Upper lobe of right lung (tissue), 1 donor: ENCODE measurements at places on chromosomes 5 and 9.

GRCh38 chr5:74586856-74587255 lies 53.7 kb downstream of the ENC1 start:
- no peak overlapping the region for H3K4me3 ChIP-seq
- no peak for DNase-seq
- no peak overlapping the region for H3K27ac ChIP-seq
- H3K27me3 ChIP-seq = no peaks in the 10 kb centered on the region
- H3K4me1 ChIP-seq = no peaks in the 10 kb centered on the region
- H3K36me3 ChIP-seq = no peaks in the 10 kb centered on the region

DNA sequence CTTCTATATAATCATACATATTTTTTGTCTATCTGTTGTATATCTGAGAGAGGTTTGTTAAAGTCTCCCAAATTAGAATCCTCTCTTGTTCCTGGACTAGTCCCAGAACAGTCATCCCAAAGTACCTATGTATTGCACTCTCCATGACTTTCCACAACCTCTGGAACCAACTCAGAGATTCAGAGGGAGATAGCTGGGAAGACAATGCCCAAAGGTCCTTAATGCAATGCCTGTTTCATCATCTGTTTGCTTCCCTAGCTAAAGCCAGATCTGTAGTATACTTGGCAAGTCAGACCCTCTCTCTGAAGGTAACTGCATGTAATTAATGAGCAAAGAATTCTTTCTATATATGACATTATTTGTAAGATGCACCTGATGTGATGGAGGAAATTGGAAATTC lies 89.4 kb downstream of the ZNF474 start:
- H3K36me3 ChIP-seq = no peaks in the 10 kb centered on the region
- no peaks in the 10 kb centered on the region for H3K4me1 ChIP-seq
- no peak overlapping the region for H3K27ac ChIP-seq
- H3K4me3 ChIP-seq = no peak overlapping the region
- DNase-seq = no peak

GRCh38 chr5:17005107-17005828 lies 69.2 kb upstream of the MYO10 start:
- H3K27ac ChIP-seq = no peak overlapping the region
- no peak for DNase-seq
- no peak overlapping the region for H3K4me3 ChIP-seq

DNA sequence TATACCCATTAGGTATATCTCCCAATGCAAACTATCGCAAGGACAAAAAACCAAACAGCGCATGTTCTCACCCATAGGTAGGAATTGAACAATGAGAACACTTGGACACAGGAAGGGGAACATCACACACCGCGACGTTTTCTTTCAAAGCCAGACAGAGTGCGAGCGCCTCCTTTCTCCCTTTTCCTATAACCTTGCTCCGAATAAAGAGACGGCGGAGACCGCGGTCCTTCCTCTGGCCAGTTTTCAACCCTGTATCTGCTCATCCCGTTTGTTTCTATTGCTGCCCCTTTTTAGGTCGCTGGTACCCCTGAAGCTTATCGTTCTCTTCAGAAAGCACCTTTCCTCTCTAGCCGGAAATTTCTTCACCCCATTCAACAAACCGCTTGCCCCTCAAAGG lies 1.3 kb downstream of the LVRN start:
- peaks cover 53% of the 10 kb centered on the region for H3K27me3 ChIP-seq
- no peak for DNase-seq
- H3K4me3 ChIP-seq = no peak overlapping the region
- peaks cover 14% of the 10 kb centered on the region for H3K4me1 ChIP-seq
- H3K36me3 ChIP-seq = no peaks in the 10 kb centered on the region

- no peaks in the 10 kb centered on the region for H3K27me3 ChIP-seq
- no peaks in the 10 kb centered on the region for H3K4me1 ChIP-seq
- DNase-seq = no peak
- no peak overlapping the region for H3K4me3 ChIP-seq
- H3K27ac ChIP-seq = no peak overlapping the region
Observed at GRCh38 chr5:115766608-115767007, 49.9 kb downstream of the CDO1 start.

GRCh38 chr5:107253246-107253645 lies 417.5 kb downstream of the EFNA5 start:
- no peaks in the 10 kb centered on the region for H3K27me3 ChIP-seq
- DNase-seq = no peak
- no peaks in the 10 kb centered on the region for H3K36me3 ChIP-seq
- H3K4me1 ChIP-seq = no peaks in the 10 kb centered on the region

- H3K27ac ChIP-seq = no peak overlapping the region
- H3K4me1 ChIP-seq = no peaks in the 10 kb centered on the region
- peaks cover 16% of the 10 kb centered on the region for H3K36me3 ChIP-seq
- no peak for DNase-seq
- no peaks in the 10 kb centered on the region for H3K27me3 ChIP-seq
Observed at GRCh38 chr9:128304971-128305288, 17.3 kb downstream of the TRUB2 start.
